ENCODE measurements at places on chromosomes 7 and 10.
A peak's percentile ranks its signal among the peaks of the same experiment; 100 is the strongest.

GRCh38 chr10:23001901-23002516, 74.2 kb downstream of the ARMC3 start:
- no peak for DNase-seq

GRCh38 chr10:129140921-129141885, 325.8 kb upstream of the MGMT start:
- DNase-seq, result no peak

- no peak for DNase-seq
These were observed 52.5 kb downstream of the NCAPG2 start for GRCh38 chr7:158651968-158652565.

GRCh38 chr7:94451187-94451586, 56.5 kb downstream of the COL1A2 start:
- DNase-seq, result no peak

GRCh38 chr7:16428672-16429071, 7.3 kb upstream of the CRPPA start:
- peak; percentile 73 for DNase-seq

DNA sequence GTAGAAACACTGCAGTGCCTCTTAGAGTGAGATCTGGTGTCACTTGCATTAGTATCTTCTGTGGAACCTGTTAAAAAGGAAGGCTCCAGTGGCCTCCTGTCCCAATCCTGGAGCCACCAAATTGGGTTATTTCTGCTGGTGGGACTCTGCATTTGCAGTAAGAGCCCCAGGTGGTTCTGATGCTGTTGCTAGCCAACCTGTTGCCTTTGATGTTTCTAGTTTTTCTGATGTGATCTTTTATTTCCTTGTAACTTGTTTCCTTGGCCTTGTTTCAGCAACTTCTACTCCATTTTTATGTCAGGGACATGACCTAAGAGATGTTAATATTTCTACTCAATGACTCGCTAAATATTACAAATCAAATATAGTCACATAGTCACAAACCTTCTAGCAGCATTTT, 12.5 kb upstream of the STN1 start:
- DNase-seq, result no peak

DNA sequence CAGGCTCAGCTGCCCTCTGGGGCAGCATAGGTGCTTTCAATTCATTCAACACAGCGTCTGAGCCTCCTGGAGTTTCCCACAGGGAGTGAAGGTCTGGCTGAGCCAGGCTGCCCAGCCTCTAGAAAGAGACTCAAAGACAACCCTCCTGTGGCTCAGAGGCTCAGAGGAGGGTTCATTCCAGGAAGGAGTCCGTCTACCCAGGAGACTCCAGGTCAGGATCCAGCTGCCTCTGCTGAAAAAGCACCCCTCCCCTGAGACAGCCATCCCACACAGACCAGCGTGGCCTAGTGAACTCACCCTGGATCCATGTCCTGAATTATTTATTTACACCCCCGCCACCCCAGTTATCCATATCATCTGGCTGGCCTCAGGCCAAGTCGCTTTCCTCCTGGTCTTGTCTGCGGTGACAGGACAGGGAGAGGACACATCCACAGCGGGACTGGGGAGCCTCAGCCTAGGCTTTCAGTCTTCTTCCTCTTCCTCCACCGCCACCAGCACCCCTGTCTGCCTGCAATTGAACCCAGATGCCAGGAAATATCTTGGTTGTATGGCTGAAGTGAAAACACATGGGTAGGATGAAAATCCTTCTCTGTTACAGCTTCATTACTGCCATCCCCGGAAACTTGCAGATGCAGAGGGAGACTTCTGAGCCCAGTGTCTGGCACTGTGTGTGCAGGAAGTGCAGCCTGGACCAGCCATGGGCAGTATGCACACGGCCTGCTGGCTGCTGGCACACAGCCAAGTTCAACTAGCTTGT, 44.0 kb upstream of the COL13A1 start:
- peak; percentile 90 for DNase-seq

- no peak for DNase-seq
These were observed 59.1 kb downstream of the ARMC3 start for GRCh38 chr10:22986771-22987542.

- no peak for DNase-seq
These were observed 163.1 kb downstream of the PTPRN2 start for GRCh38 chr7:158424531-158424930.

DNA sequence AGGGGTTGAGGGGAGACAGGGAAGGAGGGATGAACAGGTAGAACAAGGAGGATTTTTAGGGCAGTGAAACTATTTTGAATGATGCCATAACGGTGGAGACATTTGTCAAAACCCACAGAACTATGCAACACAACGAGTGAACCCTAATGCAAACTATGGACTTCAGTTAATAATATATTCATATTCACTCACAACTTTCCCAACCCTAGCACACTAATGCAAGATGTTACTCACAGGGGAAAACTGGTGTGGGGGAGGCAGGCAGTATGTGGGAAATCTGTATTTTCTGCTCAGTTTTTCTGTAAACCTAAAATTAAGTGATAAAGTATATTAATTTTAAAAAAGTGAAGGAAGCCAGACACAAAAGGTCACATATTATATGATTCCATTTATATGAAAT, 17.3 kb downstream of the GNA12 start:
- DNase-seq, result no peak

DNA sequence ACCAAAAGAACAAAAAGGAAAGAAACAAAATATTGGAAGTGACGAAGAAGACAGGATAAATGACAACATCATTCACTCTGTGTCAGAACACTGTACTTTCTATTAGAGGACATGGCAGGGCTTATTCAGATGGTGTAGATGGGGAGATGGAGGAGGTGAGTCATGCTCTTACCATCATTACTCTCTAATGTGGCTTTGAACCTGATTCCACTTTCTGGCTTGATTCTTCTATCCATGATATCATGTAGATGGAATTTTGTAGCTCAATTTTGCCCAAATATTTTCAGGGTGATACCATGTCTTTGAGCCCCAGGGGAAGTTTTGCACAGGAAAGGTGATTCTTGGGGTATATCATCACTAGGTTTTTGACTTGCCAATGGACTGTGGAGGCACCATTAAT, 91.7 kb downstream of the CFAP58 start:
- DNase-seq, result peak; percentile 45

DNA sequence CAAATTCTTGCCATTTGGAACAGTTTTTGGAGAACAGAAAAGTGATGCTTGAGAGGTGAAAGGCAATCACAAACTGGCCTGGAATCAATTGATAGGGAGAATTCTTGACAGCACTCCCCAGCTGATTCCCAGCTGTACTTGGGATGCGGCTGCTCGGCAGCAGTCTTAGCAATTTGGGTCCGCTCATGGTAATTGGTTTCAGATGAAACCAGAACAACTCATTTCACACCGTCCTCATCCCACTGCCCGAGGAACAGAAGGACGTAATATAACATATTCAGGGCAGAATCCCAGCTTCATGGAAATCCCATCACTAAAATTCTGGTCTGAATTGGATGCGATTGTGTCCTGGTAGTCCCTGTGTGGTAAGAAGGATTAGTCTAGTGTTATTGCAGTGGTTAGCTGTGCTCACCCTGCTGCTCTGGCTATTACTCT, 223.3 kb upstream of the FERD3L start:
- DNase-seq, result no peak
